ENCODE measurements at places on chromosomes 2 and 18.

DNA sequence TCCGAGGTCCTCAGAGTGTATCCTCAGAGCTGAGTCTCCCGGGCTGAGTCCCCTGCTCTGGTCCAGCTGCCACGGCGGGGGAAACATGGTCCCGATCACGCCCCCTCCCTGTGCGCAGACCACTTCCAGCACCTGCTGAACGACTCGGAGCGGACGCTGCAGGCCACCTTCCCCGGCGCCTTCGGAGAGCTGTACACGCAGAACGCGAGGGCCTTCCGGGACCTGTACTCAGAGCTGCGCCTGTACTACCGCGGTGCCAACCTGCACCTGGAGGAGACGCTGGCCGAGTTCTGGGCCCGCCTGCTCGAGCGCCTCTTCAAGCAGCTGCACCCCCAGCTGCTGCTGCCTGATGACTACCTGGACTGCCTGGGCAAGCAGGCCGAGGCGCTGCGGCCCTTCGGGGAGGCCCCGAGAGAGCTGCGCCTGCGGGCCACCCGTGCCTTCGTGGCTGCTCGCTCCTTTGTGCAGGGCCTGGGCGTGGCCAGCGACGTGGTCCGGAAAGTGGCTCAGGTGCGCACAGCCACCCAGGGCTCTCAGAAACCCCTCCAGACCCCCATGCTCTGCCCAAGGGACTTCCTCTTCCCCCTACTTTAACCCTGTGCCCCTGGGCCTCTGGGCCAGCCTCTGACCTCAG lies 26.7 kb downstream of the GPC1 start:
- no peak for DNase-seq

- no peak for DNase-seq
These were observed 40.1 kb downstream of the THUMPD2 start for GRCh38 chr2:39738936-39739335.

- no peak for DNase-seq
These were observed 14.7 kb upstream of the FZD7 start for GRCh38 chr2:202018950-202019349.

GRCh38 chr2:134142341-134142738 lies 111.5 kb upstream of the MGAT5 start:
- DNase-seq, result no peak

DNA sequence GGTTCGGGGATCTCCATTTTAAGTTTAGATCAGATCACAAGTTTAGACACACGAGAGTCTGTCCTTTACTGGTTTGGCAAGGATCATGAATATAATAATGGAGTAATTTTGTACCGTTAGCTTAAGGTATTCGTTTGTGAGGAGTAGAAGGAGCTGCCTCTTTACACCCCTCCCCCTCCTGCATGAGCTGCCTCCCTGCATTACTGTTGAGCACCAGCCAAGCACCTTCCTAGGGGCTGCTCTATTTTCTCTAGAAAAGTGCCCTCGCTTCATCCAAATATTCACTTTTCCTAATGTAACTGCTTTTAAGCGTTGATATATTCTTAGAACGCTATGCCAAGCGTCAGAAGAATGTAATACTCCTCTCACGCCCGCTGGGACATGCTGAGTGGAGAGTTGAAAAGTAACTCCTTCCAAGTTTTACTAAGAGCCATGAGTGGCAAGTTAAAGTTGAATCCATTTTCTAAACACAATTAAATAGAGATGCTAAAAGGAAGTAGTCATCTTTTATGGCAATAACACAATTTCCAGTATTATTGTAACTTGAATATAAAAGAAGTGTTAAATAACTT lies 25.4 kb upstream of the SCN7A start:
- no peak for DNase-seq

DNA sequence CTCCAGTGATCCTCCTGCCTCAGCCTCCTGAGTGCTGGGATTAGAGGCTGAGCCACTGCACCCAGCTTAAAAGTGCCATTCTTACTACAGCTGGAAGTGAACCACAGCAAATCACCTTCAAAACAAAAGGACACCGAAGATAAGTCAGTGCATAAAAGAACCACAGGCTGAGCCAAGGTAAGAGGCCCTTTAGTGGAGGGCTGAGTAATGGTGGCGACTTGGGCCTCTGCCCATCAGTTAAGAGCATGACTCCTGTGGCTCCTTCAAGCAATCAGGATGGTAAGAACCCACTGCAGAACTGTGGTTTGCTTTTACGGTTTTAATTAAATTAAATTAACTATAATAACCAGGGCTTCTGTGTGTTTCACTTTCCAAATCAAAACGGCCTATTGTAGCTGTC lies 75.1 kb downstream of the CTAGE1 start:
- peak; percentile 25 for DNase-seq

GRCh38 chr2:10331702-10332401 lies 29.1 kb downstream of the HPCAL1 start:
- peak; percentile 49 for DNase-seq

DNA sequence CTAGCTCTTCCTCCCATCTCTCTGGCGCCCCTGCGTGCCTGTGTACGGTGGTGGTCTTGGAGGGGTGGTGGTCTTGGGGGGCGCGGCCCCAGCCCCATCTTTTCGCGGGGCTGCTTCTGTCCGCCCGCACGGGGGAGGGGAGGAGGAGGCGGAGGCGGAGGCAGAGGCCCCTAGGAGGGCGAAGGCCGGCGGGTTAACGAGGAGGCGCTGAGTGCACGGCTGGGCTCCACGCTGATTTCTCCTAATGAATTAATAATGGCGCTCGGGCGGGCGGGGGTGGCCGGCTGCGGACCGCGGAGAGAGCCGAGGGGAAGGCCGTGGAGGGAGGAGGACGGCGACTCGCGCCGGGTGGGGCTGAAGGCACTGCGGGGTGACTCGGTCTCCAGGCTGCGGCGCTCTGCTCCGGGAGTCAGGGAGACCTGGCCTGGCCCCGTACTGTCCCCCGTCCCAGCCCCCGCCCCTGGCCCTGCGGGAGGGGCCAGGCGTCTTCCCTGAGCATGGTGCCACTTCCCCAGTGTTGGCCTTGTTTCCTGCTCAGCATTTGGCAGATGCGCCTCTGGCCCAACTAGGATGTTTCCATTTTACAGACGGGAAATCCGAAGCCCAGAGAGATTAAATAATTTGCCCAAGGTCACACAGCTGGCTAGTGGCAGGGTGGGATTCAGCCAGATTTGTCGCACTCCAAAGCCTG lies 6.0 kb downstream of the GAREM2 start:
- no peak for DNase-seq

DNA sequence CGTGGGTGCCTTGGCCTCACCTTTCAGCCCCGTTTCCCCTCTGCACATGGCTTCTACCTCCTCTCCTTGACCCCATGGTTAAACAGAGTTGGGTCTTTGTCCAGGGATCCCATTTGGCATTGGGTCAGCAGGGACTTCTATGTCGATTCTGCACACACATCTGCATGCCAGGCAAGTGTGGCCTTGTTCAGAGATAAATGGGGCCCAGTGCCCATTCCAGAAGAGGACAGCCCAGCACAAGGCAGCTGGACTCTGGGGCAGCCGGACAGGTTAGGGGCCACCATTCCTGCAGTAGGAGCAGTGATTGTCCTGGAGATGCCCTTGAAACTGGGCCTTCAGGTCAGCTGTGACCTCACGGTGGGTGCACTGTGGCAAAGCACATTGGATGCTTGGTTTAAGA lies 13.1 kb downstream of the CABLES1 start:
- no peak for DNase-seq

DNA sequence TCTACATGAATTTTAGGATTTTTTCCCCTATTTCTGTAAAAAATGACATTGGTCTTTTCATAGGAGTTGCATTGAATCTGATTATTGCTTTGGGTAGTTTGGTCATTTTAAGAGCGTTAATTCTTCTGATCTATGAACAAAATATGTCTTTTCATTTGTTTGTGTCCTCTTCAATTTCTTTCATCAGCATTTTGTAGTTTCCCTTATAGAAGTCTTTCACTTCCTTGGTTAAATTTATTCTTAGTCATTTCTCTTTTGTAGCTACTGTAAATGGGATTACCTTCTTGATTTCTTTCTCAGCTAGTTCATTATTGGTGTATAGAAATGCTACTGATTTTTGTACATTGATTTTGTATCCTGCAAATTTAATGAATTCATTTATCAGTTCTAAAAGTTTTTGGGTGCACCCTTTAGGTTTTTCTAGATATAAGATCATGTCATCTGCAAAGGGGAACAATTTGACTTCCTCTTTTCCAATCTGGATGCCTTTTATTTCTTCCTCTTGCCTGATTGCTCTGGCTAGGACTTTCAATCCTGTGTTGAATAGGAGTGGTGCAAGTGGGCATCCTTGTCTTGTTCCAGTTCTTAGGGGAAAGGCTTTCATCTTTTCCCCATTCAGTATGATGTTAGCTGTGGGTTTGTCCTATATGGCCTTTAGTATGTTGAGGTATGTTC lies 36.6 kb upstream of the AAK1 start:
- DNase-seq, result no peak

- no peak for DNase-seq
These were observed 120.1 kb downstream of the KCNF1 start for GRCh38 chr2:11031876-11032275.

- DNase-seq, result no peak
These were observed 60.7 kb downstream of the INPP4A start for GRCh38 chr2:98505311-98505808.

GRCh38 chr2:65464604-65465003 lies 32.2 kb upstream of the SPRED2 start:
- no peak for DNase-seq

GRCh38 chr2:42386682-42387081 lies 25.7 kb upstream of the COX7A2L start:
- no peak for DNase-seq

DNA sequence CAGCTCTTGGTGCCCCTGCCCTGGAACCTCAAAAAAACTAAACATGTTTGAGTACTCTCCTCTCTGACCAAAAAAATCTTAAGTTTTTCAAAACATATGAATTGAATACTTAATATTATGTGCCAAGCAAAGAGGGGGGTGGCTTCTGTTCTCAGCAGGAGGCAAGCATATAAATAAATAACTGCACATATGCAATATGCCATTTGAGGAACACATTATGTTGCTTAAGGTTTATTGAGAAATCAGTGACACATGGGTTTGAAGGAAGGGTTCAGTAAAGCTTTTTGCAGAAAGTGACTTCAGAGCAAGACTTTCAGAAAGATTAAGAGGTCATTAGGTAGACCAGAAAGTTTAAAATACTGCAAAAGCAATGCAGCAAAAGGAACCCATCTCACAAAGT lies 429.2 kb downstream of the TDRD15 start:
- no peak for DNase-seq

- DNase-seq, result no peak
These were observed 9.3 kb downstream of the PTH2R start for GRCh38 chr2:208415897-208416296.

GRCh38 chr2:65329525-65329924 lies 101.9 kb downstream of the ACTR2 start:
- no peak for DNase-seq

- DNase-seq, result no peak
These were observed 2.0 kb upstream of the MCFD2 start for GRCh38 chr2:46917628-46918027.

DNA sequence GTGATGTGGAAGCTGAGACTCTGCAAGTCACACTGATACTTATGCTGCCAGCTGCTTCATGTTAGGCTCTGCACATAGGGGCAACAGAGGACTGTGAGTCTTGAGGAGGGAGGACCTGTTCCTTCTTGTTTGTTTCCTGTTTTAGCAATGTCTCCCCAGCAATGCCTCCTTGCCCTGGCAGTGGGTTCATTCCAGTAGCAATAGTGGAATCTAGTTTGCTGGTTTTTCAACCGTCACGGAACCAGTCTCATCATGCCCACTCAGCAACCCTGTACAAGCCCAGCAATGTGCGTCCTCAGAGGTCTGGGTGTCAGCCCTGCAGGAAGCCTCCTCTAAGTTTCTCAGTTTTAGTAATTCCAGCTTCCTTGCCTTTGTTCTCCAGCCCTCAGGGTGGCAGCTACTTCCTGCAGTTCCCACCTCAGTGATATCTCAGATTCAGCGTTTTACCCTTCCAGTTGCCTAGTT lies 20.5 kb upstream of the ITGB6 start:
- no peak for DNase-seq

DNA sequence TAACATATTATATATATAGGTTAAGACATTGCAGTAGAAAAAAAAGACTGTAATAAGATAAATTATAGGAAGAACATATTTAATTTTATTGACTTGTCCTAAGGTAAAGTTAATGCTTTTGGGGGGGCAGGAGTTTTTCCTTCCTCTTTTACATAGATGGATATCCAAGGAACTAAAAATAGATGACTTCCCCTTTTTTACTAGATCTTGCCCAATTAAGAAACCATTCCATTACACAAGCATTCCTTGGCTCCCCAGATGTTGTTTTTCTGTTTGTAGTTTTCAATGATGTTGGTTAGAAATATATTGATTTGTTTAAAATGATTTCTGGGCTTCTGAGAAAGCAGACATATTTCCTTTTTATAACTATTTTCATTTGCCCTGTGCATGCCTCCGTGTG lies 22.4 kb upstream of the PMAIP1 start:
- no peak for DNase-seq

GRCh38 chr2:119771331-119771730 lies 11.6 kb downstream of the PTPN4 start:
- DNase-seq, result no peak

DNA sequence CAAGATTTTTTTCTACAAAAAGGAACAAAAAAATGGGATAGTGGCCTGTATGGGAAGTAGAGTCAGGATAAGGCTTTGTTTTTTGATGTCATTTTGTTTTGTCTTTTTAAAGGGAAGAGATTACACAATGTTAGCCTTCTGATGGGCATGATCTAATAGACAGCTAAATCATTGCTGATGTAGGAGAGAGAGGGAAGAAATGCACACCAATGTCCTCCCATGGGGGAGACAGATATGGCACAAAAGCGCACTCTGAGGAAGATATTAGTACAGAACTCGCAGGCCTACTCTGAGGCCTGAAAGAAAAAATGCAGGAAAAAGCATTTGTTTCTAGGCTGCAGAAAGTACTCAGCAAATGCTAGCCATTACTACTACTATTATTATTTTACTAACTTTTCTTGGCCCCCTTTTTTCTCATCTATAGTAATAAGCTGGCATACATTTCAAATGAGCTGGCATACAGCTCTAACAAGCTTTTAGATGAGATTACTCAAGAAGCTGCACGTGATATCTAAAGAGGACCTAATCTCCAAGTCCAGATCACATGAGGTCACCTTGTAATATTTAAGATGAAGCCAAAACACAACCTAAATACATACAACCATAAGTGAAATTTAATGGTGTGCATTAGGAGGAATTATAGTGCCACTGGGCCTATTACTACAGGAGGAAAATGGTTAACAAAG lies 269.4 kb upstream of the TANK start:
- no peak for DNase-seq

DNA sequence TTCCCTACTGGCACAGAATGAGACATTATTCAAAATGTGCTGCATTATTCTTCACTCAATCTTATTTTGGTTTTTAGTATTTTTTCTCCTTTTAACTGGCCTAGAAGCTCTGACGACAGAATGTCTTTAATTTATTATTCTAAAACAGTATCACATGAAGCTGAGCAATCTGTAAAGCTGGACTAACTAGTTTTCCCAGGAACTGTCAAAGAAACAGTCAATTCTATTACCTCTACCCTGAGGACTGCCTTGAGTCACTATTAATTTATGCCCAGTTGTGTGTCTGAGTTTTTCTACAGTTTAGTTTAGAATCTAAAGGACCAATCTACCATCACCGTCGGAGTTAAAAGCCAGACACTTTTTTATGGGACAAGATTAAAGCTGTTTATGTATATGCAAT lies 31.6 kb downstream of the MBD2 start:
- no peak for DNase-seq

All from stimulated activated CD8-positive, alpha-beta memory T cell treated with anti-CD3 and anti-CD28 coated beads, Interleukin-15, amount 100 ng/mL, for 48 hours (primary cell).